AG04449 (cell line): ENCODE measurements at places on chromosomes 6 and 20.

DNA sequence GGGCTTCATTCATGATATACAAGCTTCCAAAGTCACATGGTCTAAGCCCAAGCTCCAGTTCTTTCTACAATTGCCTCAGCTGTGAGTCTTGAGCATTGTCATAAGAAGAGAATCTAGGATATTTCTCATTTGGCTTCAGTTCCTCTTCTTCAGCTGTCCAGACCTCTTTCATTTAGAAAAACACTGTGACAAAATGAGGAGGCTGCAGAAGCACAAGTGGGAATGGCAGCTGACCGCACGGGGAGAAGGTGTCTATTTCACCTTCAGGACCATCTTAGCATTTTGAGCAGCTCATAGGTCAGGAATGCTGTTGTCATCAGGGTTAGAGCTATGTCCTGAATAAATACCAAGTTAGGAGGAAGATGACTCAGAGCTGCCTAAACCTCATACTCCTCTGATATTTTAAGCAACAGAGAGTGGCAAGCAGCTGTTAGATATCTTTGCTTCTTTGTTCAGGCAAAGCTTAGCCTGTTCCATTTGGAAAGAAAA lies 390.1 kb upstream of the CITED2 start:
- peak; percentile 94 for DNase-seq

GRCh38 chr6:31792761-31793171 lies 2.8 kb downstream of the VARS1 start:
- no peak for DNase-seq

- no peak for DNase-seq
Observed at GRCh38 chr6:134176264-134176975, 124.0 kb upstream of the SLC2A12 start.

DNA sequence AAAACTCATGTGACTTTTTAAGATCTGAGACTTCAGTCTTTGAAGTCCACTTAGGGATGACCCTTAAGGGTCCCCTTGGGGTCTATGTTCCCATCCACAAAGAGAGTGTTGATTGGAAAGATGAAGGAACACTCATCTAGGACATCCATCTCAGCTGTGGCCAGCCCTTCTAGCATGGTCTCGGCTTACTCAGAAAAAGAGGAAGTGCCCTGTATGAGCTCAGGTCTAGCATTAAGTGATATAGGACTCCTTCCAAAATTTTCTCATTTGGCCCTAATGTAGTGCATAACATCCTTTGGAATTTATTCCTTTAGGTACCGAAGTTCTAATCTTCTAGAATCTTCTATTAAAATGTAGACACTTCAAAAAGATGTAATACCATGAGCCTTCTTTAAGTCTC lies 77.4 kb downstream of the NDUFAF5 start:
- DNase-seq: no peak

- no peak for DNase-seq
Observed at GRCh38 chr20:41433203-41433602, 66.6 kb upstream of the EMILIN3 start.

- DNase-seq: no peak
Observed at GRCh38 chr6:159422041-159422984, 253.1 kb downstream of the FNDC1 start.

- no peak for DNase-seq
Observed at GRCh38 chr20:58046311-58046710, 182.1 kb downstream of the ANKRD60 start.

DNA sequence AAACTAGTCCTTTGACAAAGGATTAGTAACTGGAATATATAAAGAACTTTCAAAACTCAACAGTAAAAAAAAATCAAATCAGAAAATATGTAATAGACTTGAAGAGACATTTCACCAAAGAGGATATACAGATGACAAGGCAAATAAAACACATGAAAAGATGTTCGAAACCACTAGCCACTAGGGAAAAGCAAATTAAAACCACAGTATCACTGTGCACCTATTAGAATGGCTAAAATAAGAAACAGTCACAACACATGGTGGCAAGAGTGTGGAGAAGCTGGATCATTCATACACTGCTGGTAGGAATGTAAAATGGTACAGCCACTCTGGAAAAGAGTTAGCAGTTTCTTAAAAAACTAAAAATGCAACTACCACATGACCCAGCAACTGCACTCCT lies 14.9 kb downstream of the ZBTB2 start:
- DNase-seq: no peak

GRCh38 chr20:34558320-34559218 lies at the start of gene MAP1LC3A:
Gene MAP1LC3A, plus strand, starts transcription at chr20:34558718. Its CDS starts 151 bp downstream, at chr20:34558869.
- DNase-seq: peak; percentile 69

GRCh38 chr6:31497531-31498476 lies at the start of gene MICB:
Gene MICB, plus strand, starts transcription at chr6:31498145. Its CDS starts 49 bp downstream, at chr6:31498194.
- no peak for DNase-seq

DNA sequence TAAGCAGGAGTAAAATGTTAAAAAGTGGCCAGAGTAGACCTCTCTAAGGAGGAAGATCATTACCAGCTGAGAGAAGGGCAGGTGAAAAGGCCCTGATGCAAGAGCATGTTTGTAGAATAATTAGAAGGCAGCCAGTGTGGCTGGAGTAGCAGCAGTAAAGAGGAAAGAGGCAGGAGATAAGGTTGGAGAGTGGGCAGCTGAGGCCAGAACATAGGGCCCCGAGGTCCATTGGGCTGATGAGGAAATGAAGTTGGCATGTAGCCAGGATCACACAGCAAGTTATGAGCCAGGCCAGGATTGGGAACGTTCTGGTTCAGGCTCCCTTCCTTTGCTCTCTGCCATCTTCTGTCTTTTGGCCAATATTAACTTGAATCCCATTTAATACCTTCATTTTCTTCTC lies 51.6 kb downstream of the RALY start:
- no peak for DNase-seq

DNA sequence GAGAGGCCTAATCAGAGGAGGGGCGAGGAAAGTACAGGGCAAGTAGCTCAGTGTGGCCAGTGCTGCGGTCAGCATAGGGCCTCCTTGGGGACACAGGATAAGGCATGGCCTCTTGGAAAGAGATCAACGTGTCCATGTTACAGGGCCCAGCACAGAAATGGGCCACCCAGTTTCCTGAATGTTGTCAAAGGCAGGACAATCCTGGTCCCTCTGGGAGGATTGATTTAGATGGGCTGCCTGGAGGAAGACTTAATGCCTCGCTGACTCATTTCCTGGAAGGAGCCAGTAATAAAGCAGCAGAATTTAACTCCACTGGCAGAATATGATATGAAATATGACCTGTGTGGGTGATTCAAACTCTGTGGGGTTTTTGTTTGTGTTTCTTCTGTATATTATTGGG lies 16.6 kb downstream of the DDO start:
- no peak for DNase-seq

DNA sequence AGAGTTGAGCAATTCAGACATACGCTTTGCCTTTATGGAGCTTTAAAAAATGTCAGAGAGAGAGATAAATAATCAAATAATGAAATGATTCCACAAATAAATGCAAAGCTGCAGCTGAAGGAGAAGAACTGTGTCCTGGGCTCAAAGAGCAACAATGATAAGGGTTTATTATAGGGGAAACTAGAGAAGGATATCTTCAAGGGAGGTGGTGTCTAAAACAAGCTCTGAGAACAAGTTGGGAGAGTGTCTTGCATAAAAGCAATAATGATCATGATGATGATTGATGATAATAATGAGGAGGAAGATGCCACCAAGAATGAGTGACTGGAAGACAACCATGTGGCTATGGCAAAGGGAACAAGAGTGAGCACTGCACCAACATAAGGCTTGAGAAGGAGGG lies 164.3 kb downstream of the KIF16B start:
- no peak for DNase-seq

- no peak for DNase-seq
Observed at GRCh38 chr6:163634211-163635171, 220.0 kb downstream of the QKI start.

- DNase-seq: no peak
Observed at GRCh38 chr20:2771631-2772080, 28.8 kb downstream of the CPXM1 start.

GRCh38 chr20:35436177-35436573 lies 1.9 kb downstream of the GDF5 start:
- no peak for DNase-seq

DNA sequence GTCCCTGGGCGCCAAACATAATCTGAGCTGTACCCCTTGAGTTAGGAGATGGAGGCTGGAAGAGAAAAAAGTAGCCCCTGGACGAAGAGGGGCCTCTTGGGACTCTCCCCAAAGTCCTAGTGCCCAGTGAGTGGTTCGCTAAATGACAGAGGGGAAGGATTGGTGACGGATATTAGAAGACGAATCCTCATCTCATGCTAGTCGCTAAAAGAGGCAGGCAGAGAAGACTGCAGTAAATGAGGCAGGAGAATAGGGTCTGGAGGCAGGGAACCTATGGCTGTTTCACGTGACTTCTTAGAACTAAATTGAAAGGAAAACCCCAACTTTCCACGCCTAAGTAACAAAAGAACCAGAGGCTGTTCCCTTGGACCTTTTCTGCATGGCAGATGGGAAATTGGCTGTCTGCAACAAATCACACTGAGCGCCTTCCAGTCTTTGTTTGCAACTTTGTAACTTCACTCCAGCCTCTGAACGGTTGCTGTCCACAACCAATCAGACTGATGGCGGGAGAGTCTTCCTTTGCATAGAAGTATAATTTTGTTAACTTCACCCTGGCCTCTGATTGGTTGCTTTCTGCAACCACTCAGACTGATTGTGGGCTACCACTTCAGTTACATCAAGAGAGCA lies 731 bp upstream of the RBL1 start:
- no peak for DNase-seq

- DNase-seq: no peak
Observed at GRCh38 chr20:31859998-31860380, 10.3 kb downstream of the DUSP15 start.

DNA sequence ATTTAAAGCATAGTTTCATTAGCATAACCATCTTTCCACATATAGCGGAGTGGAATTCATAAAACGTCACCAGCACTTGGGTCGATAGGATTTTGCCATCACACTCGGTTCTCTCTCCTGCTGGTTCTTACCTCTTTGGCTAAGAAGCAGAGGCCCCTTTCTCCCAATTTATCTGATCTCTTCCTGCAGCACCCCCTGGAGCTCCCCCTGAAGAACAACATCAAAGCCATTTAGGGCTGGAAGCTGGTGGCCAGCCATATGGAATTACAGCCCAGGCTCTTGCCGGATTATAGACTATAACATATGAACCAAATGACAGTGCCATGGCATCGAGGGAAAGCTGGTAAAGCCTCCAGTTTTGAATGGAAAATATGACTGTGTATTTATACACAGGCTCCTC lies 6.4 kb upstream of the KIF6 start:
- DNase-seq: no peak

GRCh38 chr6:324116-324728 lies 31.9 kb downstream of the DUSP22 start:
- no peak for DNase-seq

DNA sequence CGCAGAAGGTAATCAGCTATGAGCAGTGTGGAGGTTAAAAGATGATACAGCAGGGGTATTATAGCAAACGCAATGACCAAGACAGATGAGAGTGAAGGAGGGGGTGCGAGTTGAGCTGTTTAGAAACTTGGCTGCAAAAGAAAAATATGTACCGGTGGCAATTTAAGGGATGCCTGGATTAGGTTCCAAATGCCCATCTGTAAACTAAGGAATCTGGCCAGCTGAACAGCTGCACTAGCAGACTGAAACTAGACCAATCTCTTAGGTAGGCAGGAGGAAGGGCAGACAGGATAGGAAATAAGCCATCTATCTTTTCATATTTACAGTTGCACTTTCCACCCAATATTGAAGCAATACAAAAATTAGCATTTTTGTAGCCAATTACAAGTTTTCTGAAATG lies 407.6 kb downstream of the HTR1B start:
- no peak for DNase-seq

GRCh38 chr20:50272724-50273446 lies 82.3 kb downstream of the CEBPB start:
- no peak for DNase-seq

- no peak for DNase-seq
Observed at GRCh38 chr20:2521369-2522305, 12.9 kb upstream of the ZNF343 start.

DNA sequence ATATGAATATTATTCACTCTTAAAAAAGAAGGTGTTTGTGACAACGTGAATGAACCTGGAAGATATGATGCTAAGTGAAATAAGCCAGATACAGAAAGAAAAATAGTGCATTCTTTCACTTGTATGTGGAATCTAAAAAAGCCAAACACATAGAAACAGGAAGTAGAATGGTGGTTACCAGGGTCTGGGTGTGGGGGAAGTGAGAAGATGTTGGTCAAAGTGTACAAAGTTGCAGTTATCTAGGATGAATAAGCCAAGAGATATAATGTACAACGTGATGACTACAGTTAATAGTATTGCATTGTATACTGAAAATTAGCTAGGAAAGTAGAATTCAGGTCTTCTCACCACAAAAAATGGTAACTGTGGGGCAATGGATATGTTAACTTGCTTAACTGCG lies 151.1 kb upstream of the HCRTR2 start:
- no peak for DNase-seq

GRCh38 chr6:111593512-111593816 lies 12.2 kb downstream of the TRAF3IP2 start:
- DNase-seq: no peak

DNA sequence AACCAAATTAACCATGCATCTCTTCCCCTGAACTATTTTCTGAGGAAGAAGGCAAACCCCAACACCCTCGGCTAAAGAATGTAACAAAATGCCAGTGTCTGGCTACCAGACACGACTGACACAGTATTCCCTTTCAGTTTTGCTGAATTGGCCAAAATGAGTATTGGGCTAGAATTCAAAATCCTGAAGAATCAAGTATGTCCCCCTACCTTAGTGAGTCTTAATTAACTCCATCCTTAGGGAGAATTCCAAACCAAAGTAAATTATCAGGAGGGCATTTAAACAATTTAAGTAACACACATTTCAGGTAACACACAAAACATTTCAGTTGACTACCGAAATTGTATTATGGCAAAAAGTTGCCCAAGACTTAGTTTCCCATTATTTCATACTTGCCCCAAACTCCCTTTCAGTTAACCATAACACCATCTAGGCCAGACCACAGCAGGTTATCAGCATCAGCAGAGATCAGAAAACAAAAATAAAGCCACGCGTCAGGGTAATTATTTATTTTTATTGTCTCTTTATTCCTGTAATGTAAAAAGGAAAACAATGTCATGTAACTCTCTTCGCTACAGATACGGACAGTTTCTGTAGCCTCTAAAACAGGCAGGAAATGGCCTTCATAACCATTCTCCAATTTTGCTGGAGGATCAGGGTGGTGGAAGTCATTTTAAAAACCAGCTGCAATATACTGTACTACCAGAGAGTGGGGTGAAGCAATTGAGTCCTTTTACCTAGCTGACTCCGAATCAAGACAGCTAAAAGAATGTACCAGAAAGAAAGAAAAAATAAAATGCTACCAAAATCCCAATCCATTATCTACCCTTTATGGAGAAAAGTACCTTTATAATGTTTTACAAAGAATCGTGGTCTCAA lies 1.9 kb downstream of the SNX5 start:
- DNase-seq: no peak

DNA sequence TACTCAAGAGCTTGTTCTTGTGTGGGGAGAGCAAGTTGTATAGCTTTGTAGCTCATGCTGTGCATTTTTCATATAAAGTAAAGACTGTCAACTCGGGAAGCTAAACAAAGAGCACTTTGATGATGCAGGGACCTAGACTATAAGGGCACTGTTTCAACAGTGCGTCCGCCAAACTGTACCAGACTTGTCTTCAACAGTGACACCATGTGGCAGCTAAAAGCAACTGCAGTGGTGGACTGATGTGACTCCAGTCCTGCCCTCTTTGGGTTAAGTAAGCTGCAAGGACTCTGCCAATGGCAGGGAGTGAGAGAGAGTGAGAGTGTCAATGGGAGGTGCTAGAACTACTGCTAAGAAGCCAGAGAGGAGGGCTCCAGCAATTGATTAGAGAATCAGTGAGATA lies 48.1 kb upstream of the MC3R start:
- DNase-seq: no peak
